ENCODE measurements at places on chromosomes 5 and 9. TPM values are rescaled to one million over a fixed set of nuclear protein-coding genes. Genes with fewer than 3 reads are reported as not detected.

DNA sequence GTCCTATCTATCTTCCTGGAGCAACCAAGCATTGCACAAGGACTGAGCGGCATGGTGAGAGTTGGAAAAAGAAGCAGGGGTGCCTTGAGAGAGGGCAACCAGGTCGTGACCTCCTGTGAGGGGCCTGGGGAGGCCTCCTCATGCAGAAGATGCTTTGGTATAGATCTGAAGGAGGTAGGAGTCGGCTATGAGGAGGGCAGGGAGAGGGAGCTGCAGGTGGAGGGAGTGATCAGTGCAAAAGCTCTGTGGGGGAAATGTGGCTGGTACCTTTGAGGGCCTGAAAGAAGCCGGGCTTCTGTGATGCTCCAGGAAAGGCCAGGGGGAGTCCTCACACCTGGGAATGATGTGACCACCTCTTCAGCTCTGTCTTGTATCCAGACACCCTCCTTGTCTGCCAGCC is 3.6 kb upstream of the SLC25A48 start:
- DNase-seq: no peak

- DNase-seq: no peak
Measured at GRCh38 chr9:38064842-38065368, 4.1 kb downstream of the SHB start.

DNA sequence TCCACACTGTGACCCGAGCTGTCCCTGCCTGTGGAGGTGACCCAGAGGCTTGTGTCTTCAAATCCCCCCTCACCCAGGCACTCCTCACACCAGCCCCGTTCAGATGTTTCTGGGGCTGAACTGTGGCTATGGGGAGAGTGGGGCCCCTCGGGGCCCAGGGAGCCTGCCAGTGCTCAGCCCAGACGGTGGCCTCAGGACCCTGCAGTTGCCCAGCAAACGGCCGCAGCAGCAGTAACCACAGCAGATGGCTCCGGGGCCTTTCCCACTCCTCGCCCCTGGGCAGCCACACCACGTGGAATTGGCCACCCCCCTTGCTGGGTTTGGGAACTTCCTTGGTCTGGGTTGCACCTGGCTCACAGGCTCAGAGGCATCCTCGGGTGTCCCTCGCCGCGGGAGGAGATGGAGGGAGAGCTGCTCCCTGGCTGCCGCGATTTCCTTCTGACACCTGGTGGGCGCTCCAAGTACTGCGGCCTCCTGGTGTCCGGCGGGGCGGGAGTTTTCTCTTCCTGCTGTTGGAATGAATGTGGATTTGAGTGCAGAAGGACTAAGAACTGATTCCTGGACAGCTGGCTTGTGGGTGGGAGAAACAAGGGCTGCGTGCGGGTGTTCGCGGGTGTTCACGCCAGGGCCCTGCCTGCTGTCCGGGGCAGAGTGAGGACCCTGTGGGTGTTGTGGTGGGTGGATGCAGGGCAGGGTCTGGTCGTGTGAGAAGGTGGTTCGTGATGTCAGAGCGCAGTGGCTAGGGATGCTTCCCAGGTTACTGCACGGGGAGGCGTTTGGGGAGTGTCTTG is 97.5 kb downstream of the COL5A1 start:
- peak; percentile 66 for DNase-seq

- no peak for DNase-seq
Measured at GRCh38 chr5:78610636-78611035, 37.9 kb downstream of the LHFPL2 start.

- no peak for DNase-seq
Measured at GRCh38 chr9:79692857-79693571, 121.2 kb downstream of the TLE4 start.

- no peak for DNase-seq
Measured at GRCh38 chr5:66477596-66477995, 118.6 kb upstream of the MAST4 start.

GRCh38 chr5:78758169-78758839 is 109.7 kb upstream of the LHFPL2 start:
- DNase-seq: no peak

ISL1 gene
- 15.3 TPM for total RNA-seq

DNA sequence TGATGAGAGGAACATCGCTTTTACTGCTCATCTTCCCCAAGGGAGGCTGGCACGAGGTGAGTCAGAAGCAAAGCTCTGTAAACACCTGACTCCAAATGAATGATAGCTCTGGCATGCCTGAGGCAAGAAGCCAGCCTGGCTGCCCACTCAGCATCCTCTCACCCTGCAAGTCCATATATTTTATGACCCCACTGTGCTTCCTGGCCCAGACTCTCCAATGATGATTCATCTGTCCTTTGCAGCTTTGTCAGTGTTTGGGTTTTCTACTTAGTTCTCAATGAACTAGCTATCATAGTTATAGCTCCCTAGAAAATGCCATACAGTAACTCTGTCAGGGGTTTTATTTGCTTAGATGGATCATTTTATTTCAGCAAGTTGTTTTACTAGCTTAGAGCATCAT is 52.1 kb upstream of the FSTL4 start:
- no peak for DNase-seq

RAB3C gene
- not detected for total RNA-seq

- DNase-seq: no peak
Measured at GRCh38 chr9:114860187-114860586, 54.3 kb upstream of the TNFSF15 start.

GRCh38 chr9:74205056-74205455 is 292.1 kb upstream of the RORB start:
- DNase-seq: peak; percentile 9

SPAAR gene
- total RNA-seq: 0.23 TPM

CYFIP2 gene
- total RNA-seq: 14.9 TPM

SUSD3 gene
- 4.5 TPM for total RNA-seq

PCDHA12 gene
- not detected for total RNA-seq

GRCh38 chr9:35616681-35617459 is 1.3 kb downstream of the CD72 start:
- DNase-seq: no peak
